ENCODE measurements at places on chromosomes 12 and 14.

DNA sequence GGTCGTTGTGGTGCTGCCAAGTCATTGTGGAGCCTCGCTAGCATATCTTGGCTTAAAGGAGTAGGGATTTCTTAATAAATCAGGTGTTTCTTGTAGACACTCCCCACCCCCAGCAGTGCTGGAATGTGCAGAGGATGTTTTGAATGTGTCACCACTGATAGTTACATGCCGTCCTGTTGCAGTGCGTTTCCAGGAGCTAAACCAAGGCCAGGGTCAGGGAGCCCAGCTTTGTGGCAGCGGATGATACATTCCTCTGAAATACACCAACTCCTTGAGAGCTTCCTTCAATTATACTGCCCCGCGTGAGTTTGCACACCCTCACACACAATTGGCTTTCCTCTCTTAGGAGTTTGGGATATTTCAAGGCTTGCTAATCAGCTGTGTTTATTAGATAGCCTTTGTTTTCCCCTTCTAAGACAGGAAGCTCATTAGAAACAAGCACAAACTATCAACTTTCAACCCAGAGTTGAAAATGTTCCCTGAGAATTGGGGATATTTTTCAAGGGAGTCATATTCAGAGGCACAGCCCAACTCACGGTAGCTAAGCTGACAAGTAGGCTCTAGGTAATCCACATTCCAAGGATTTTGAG is 154.9 kb downstream of the C12orf75 start:
- no peak for DNase-seq

DNA sequence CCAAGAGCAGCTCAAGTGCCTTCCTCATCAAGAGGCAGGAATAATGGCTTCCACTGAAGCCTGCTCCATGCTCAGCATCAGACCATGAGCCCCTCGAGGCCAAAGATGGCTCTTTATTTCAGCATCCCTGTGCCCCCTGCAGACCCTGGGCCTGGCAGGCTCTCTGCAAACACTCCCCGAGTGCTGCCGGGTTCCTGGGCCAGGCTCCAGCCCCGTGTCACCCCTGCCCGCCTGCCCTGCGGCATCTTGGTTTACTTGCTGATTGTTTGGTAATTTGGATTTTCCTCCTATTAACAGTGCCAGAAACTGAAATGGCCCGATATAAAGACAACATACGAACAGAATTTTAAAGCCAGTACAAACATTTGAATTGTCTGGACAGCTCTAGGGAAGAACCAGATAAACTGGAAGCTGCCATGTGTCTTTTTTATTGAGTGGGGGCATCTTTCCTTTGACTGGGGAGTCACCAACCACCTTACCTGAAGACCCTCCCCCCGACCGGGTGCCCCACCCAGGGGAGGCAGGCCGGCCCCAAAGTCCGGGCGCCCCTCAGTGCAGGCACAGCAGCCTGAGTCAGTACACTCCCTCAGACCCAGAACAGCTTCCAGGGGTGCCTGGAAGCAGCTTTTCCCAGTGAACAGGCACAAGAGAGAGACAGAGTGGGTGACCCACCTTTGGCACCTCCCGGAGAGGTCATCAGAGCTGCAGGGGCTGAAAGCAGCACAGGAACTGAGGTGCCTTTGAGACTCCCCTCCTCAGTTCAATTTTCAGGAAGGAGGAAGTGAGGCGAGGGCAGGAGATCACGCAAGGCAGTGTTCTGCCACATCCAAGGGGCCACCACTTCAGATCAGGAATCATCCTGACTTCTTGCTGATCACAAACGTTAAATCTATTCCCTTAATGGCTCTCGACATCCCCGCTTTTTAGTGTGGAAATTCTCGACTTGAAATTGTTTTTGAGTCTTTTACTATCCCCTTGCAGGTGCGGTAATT is 30.6 kb downstream of the ITPK1 start:
- DNase-seq = no peak

DNA sequence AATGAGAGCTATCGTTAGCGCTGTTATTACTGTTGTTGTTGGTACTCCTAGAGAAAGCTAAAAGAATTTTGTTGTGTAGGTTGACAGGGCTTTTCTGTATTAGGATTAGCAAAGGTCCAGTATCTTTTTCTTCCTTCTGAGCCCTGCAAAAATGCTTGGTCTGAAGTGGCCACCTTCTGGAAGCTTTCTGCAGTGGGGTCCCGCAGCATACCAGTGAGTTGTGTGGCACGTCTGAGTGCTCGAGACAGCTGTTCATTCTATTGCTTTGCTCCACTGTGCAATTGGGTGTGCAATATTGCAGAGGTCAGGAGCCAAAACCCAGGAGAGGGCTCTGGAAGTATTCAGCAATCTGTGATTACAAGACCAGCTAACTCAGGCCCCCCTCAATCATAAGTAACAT is 57.1 kb downstream of the CCDC60 start:
- no peak for DNase-seq

DNA sequence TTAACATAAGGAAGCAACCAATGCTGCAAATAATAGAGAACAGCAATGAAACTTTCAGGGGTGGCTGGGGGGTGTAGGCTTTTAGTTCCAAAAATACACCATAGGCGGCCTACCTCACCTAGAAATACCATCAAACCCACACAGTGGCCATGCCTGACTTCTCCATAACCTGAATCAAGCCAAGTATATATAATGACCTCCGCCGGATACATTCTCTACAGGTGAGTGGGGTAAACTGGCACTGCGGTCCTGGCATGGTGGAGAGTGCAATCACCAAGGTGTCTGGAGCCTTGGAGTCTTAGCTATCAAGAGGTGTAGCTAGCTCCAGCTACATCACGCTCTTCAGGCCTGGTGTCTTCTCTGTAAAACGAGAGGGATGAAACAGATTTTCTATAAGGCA is 1.2 kb downstream of the ZBTB25 start:
- DNase-seq = no peak

DNA sequence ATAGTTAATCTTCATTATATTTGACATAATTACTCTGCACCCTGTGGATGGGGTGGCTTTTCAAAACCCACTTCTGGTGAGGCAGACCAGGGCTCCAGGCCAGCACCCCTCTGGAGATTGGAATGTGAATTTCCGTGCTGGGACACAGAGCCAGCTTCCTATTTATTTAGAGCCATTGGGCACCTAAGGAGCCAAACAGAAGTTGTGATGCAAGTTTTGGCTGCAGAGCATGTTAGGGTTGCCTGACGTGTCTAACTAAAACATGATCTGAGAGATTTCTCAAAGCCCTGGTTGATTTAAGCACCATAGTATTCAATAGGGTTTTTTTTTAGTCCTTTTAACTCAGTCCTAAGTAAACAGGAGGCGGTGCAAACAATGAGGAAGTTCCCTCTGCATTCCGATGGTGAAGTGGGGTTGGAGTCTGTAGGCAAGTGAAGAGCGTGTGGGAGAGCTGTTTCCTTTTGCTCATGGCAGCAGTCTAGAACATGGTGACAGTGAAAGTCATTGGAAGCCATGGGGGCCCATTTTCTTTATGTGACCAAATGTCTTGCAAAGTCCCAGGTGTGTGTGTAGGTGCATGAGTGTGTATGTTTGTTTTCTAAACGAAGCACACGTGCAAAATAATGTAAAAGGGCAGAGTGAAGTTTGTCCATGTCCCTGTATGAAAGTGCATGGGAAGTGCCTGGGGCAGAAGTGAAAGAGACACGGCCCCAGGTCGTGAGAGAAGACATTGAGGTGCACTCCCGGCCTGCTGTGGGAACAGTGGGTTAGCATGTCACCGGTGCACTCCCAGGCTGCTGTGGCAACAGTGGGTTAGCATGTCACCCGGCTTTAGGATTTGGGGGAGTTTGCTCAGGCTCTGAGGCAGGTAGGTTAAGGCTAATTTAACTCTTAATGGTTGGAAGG is 117.7 kb downstream of the PRKCH start:
- DNase-seq = no peak

Data from activated T-cell treated with anti-CD3 and anti-CD28 coated beads for 1 hour (primary cell).